ENCODE measurements at places on chromosomes 1 and 21.

DNA sequence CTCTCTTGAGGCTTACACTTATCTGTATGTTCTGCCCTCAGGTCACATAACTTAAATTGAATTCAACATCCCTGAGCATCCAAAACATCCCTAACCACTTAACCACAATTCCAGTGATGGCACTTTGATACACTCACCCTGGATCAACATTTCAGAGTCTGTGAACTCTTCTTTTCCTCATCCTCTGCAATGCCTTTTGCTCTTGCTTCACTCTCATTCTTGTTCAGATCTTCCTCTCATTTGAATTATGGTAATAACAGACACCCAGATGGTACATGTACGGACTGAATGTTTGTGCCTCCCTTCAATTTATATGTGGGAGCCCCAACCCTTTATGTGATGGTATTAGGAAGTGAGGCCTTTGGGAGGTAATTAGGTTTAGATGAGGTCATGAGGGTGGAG lies 33.4 kb downstream of the PTGER3 start:
- peak; percentile 75 for DNase-seq

DNA sequence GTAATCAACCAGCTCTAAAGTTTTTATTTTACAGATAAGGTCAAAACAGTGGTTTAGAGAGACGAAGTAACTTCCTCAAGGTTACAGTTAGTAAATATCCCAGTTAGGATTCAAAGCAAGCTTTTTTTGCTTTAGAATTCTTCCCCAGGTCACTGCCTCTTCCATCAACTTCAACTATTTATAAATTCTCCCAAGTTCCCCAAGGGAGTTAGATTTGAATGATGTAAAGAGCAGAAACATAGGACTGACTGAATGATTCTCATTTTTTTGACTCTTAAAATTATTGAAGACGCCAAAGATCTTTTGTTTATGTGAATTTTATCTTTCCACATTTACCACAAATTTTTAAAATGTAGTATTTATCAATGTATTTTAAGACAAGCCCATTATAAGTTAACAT lies 4.1 kb downstream of the POGZ start:
- peak; percentile 77 for DNase-seq

- no peak for DNase-seq
Observed at GRCh38 chr1:226604560-226605317, 56.2 kb downstream of the STUM start.

- DNase-seq = no peak
Observed at GRCh38 chr1:100415498-100415778, 63.1 kb downstream of the CDC14A start.

DNA sequence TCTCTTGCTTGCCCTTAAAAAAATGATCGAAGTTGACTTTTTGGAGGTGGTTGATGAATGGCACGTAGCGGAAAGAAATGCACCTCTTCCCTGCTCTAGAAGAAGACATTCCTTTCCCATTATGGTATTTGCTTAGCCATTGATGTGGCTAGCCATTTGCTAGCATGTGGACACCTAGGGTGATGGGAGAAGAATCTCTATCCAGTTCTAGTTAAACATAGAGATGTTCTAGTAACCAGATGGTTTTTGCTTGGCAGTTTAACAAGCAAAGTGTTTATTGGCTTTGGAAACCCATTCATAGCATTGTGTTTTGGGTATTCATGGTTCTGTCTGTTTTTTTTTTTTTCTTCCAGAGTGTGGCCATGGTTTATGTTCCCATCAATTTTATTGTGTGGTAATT lies 78.9 kb downstream of the KCNJ6 start:
- DNase-seq = no peak

DNA sequence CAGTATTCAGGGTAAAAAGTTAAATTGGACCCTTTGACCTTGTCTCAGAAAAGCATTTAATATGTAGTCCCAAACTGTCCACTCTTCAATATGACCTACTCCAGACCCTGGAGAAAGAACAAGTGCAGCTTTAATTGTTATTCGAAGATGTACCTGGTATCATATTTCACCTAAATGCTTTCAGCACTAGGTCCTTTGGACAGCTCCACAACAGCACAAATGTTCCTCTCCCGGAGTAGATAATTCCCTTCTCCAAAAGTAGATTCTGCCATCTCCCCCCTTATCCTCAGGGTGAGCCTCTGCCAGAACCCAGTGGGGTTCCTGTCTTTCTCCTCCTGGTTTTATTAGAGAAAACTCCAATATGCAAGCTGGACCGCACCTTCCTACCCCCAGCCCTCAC lies 104.5 kb upstream of the AJAP1 start:
- no peak for DNase-seq

Data from fibroblast of upper back skin (primary cell).